Glomerular endothelial cell (primary cell): ENCODE measurements at places on chromosomes 3 and 15.

GRCh38 chr3:54756330-54756731 lies 171.5 kb downstream of the LRTM1 start:
- no peak for DNase-seq

DNA sequence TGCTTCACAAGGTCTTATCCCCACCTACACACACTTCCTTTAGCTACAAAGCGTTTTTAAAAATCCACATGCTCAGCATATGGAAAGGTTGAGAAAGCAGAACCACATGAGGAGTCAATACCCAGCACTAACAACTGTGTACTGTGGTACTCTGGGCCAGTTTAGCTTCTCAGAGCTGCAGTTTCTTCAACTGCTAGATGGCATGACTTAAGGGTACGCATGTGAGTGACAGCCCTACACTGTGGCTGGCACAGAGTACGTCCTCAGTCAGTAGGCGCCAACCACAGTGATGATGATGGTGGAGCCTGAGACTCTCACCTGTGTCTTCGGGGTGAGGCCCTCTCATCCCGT lies 17.4 kb downstream of the CCDC12 start:
- DNase-seq, result no peak

- no peak for DNase-seq
Measured at GRCh38 chr3:133424937-133425869, 25.3 kb downstream of the BFSP2 start.

GRCh38 chr3:185744997-185745843 lies 79.6 kb downstream of the IGF2BP2 start:
- DNase-seq, result no peak
